Stromal cell of bone marrow (primary cell): ENCODE measurements at places on chromosomes 16 and 17.

DNA sequence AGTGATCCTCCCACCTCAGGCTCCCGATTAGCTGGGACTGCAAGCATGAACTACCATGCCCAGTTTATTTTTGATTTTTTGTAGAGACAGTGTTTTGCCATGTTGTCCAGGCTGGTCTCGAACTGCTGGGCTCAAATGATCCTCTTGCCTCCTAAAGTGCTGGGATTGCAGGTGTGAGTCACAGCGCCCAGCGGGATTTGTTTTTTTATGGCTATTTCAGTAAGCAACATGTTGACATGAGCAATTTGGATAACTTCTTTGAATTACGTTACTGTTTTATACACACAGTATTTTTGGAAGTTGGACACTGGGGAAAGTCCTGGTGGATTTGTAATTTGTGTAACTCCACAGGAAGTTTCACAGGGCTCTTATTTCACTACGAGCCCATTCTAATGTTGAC is 18.5 kb upstream of the RHOT1 start:
- DNase-seq: peak; percentile 60

- DNase-seq: no peak
Measured at GRCh38 chr16:50573279-50573678, 25.1 kb downstream of the NKD1 start.

- DNase-seq: peak; percentile 89
Measured at GRCh38 chr16:85137323-85138072, 25.2 kb upstream of the CIBAR2 start.

GRCh38 chr17:82957961-82958561 is 118.2 kb upstream of the ZNF750 start:
- DNase-seq: no peak

DNA sequence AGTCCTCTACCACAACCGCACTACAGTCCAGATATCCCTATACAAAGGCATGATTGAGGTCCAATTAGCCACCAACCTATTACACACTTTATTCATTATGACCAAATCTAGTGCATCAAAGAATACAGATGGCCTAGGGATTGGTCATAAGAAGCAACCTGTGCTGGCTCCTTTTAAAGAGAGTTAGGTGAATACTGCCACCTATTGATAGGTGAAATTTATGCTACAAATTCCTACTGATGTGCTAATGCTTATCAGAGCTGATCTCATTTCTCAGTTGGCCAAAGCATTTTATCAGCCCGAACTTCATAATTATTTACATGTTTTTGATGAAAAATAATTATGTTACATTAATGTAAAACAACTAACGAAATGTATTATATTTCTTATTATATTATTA is 166.3 kb downstream of the ANKFN1 start:
- peak; percentile 44 for DNase-seq

GRCh38 chr16:24013864-24014645 is 178.3 kb downstream of the PRKCB start:
- DNase-seq: no peak

GRCh38 chr17:3590231-3590630 is 19.0 kb downstream of the TRPV1 start:
- DNase-seq: no peak

DNA sequence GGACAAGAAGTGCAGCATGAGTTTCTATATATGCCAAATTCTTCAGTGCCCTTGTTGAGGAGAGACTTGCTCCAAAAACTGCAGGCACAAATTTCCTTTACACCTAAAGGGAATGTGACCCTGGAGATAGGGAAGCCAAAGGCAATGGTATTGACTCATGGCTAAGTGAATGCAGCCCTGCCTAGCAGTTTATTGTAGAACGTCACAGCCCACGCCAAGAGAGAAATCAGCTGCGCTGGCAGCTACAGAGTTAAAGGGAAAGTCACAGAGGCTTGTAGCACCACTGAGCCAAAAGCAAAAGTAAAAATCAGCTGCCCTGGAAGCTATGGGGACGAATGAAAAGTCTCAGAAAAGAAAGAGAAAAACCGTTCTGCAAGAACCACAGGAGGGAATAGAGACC is 10.1 kb downstream of the POLR3K start:
- no peak for DNase-seq

DNA sequence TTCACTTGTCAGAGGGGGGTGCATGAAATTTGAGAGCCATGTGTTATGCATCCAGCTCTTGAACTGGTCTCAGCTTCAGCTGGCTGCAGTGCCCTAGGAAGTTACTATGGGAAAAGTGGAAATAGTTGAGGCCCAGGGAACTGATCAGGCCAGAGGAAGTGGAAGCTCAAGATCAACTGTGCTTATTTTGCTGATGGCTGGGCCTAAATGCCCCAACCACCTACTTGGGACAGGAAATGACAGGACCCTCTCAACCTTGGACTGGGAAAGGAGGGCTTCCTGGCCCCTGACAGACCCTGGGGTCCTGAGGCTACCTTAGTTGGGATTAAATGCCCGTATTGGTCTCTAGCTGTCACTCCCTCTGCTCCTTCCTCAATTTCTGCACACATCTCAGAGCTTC is 1.2 kb upstream of the TAOK2 start:
- no peak for DNase-seq

- DNase-seq: no peak
Measured at GRCh38 chr16:16154281-16154951, 68.9 kb downstream of the ABCC6 start.

DNA sequence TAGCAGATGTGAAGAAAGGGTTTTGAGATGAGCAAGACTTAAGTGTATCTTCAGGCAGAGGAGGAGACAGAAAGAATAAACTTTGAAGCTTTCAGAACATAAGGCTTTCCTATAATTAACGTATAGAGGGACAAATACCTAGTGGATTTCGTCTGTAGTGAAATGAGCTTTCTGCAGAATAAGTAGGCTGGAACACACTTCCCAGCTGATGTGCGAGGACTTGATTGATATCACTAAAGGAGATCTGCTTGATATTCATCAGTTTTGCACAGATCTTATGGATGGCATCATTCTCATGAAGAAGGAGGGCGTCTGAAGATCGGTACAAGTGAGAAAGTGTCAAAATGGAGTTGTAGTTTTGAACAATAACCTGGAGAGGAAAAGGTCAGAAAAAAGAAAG is 14.8 kb downstream of the TUBD1 start:
- no peak for DNase-seq
